Esophagus mucosa (tissue), 1 donor: ENCODE measurements at places on chromosomes 6 and 20. TPM values are rescaled to one million over a fixed set of nuclear protein-coding genes. Genes with fewer than 3 reads are reported as not detected.

ELOVL4 gene
- total RNA-seq, result 6.8 TPM

EPPIN gene
- total RNA-seq, result not detected

BPIFB4 gene
- not detected for total RNA-seq

HLA-DQB1 gene
- 1.1 TPM for total RNA-seq

MAP7 gene
- 29.9 TPM for total RNA-seq

SLC22A23 gene
- 36.3 TPM for total RNA-seq

KCNG1 gene
- 9.9 TPM for total RNA-seq

PCIF1 gene
- total RNA-seq, result 19.0 TPM

CRISP3 gene
- 8.1 TPM for total RNA-seq

MAFB gene
- total RNA-seq, result 55.9 TPM

PRDM13 gene
- total RNA-seq, result not detected

CEP85L gene
- total RNA-seq, result 2.3 TPM

SMOC2 gene
- 1.9 TPM for total RNA-seq

TBX18 gene
- total RNA-seq, result 1.6 TPM

SLC26A8 gene
- total RNA-seq, result 0.04 TPM

RAET1G gene
- total RNA-seq, result 24.7 TPM

PBOV1 gene
- total RNA-seq, result not detected

SMIM26 gene
- 57.7 TPM for total RNA-seq

CDK5RAP1 gene
- total RNA-seq, result 14.7 TPM

CLIC1 gene
- total RNA-seq, result 372 TPM

MUC21 gene
- total RNA-seq, result 721 TPM

ZNF165 gene
- total RNA-seq, result 3.0 TPM

CPNE5 gene
- 1.00 TPM for total RNA-seq

KCNK16 gene
- not detected for total RNA-seq

OR2H2 gene
- total RNA-seq, result not detected

TGM3 gene
- 1,379 TPM for total RNA-seq

POM121L2 gene
- total RNA-seq, result not detected

VSTM2L gene
- 0.52 TPM for total RNA-seq

CAPN11 gene
- total RNA-seq, result 0.12 TPM

CYP39A1 gene
- 3.4 TPM for total RNA-seq

ZBTB46 gene
- total RNA-seq, result 1.7 TPM

PHACTR1 gene
- 1.6 TPM for total RNA-seq

MUC22 gene
- total RNA-seq, result 0.88 TPM

ASIP gene
- not detected for total RNA-seq

MICB gene
- 0.92 TPM for total RNA-seq

NOL4L gene
- 2.0 TPM for total RNA-seq

HLA-DQA1 gene
- total RNA-seq, result 3.9 TPM

BMP2 gene
- total RNA-seq, result 3.5 TPM

TENT5A gene
- total RNA-seq, result 2.9 TPM

MACROD2 gene
- total RNA-seq, result 2.2 TPM

RAD21L1 gene
- not detected for total RNA-seq

ACAT2 gene
- 151 TPM for total RNA-seq

SLC24A3 gene
- 13.0 TPM for total RNA-seq

HDGFL1 gene
- not detected for total RNA-seq

UBE2V1 gene
- total RNA-seq, result 75.6 TPM

GLP1R gene
- total RNA-seq, result 0.08 TPM

SLC22A16 gene
- not detected for total RNA-seq

ME1 gene
- 32.4 TPM for total RNA-seq
